SIG-M5 (cell line): ENCODE measurements at places on chromosomes 4 and X.

DNA sequence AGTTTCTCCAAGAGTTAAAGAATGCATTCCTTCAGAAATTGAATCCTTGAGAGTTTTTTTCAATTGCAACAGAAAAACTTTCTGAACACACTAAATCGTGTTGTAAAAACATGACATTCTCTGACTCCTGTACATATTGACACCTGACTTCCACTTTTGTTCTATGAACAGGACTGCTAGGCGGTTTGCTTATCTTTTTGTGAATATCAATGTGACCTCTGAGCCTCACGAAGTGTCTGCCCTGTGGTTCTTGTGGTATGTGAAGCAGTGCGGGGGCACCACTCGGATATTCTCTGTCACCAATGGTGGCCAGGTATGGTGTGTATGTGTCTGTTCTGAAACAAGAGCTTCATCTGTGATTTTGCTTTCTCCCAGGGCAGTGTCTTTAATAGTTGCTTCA, 71.9 kb downstream of the MAOA start:
- no peak for DNase-seq

- DNase-seq = no peak
These were observed 36.0 kb upstream of the MGST2 start for GRCh38 chr4:139629436-139630125.

GRCh38 chr4:109548655-109549054, 11.4 kb upstream of the MCUB start:
- DNase-seq = no peak

DNA sequence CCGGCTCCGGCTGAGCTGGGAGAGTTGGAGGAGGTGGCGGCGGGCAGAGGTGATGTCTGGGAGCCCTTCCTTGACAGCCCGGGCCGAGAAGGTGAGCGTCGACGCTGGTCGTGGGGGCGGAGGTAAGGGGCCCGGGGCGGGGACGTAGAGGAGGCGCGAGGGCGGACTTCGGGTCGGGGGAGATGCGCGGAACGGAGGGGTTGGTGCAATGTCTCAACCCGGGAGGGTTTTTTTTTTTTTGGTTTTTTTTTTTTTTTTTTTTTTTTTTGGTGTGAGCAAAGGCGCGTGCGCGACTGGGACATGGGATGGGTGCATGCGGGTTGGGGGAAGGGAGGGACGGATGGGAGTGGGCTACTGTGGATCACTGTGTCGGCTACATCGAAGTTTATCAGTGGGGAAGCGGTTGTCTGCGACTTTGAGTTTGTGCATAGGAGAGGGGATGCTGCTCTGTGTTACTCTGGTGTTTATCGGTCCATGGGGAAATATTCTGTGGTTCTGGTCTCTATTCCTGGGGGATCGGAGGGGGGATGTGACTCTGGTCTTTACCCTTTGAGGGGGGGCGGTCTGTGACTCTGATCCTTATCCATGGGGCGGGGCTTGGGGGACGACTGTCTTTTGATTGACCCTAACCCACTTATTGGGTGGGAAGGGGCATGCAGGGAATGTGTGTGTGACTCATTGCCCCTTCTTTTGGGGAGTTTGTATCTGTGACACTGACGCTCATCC, 537 bp downstream of the RBM10 start:
- DNase-seq = no peak

DNA sequence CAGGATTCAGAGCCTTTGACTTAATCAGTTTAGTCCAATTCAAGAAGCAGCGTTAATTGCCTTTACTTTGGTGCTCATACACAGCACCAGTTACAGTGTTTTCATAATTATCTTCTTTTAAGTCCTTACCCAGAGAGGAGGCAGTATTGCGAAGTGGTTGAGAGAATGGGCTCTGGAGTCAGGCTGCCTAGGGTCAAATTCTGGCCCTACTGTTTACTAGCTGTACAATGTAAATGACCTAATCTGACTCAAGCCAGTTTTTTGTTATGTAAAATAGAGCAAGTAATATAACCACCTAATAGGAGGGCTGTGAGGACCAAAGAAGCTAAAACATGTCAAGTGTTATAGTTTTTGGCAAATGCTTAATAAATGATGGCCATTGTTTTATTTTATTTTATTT, 27.6 kb downstream of the WDR44 start:
- no peak for DNase-seq

DNA sequence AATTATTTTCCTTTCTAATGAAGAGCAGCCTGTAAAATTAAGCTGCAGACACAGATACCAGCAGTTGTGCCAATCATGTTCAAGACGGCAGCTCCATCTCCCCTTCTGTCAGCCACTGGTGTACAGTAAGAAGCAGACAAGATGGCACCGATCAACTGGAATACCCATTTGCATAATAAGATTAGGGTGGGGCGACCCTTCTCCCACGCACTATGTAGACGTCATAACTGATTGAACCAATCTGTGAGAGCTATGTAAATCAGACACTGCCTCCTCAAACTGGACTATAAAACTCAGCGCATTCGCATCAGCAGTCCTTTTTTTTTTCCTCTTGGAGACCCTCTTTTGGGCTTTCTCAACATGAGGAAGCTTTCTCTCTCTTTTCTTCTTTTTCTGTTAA, 40.4 kb upstream of the INTS6L start:
- DNase-seq = no peak

GRCh38 chr4:81470456-81471297, 1.0 kb downstream of the RASGEF1B start:
- no peak for DNase-seq

- no peak for DNase-seq
These were observed 79.2 kb downstream of the RTL5 start for GRCh38 chrX:72052415-72053090.

GRCh38 chr4:102867278-102868152, 1.3 kb upstream of the CISD2 start:
- no peak for DNase-seq

DNA sequence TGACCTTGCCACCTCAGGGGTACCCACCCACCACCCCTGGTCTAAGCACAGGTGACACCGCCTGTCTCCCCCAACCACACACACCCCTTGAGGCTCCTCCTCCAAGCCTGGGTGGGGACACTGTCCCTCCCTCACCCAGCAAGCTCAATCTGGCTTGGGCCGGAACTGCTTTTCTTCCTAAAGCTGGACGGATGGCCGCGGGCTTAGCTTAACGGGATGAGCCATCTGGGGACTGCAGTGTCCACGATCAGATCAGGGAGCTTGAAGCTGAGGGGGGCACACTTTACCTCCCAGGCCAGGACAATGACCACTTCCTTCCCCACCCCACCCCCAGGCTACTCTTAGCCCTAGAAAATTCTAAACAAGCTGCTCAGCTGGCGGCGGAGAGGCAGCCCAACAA, 1.0 kb upstream of the SLC6A8 start:
- DNase-seq = no peak

GRCh38 chr4:168724243-168724642, 227.4 kb downstream of the PALLD start:
- no peak for DNase-seq

- DNase-seq = no peak
These were observed 388.7 kb downstream of the FAT4 start for GRCh38 chr4:125703443-125703842.

- no peak for DNase-seq
These were observed 6.5 kb downstream of the PQBP1 start for GRCh38 chrX:48904180-48904579.

GRCh38 chrX:128807367-128807766, 715.9 kb downstream of the SMARCA1 start:
- DNase-seq = no peak

DNA sequence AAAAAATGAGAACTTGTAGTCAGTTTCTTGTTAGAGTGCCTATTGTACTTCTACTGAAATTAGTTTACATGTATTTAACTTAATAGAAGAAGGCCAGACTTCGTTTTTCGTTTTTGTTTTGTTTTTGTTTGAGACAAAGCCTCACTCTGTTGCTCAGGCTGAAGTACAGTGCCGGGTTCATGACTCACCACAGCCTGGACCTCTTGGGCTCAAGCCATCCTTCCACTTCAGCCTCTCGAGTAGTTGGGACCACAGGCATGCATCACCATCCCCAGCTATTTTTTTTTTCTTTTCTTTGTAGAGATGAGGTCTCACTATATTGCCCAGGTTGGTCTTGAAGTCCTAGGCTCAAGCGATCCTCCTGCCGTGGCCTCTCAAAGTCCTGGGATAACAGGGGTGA, 793.9 kb downstream of the ADGRL3 start:
- no peak for DNase-seq

DNA sequence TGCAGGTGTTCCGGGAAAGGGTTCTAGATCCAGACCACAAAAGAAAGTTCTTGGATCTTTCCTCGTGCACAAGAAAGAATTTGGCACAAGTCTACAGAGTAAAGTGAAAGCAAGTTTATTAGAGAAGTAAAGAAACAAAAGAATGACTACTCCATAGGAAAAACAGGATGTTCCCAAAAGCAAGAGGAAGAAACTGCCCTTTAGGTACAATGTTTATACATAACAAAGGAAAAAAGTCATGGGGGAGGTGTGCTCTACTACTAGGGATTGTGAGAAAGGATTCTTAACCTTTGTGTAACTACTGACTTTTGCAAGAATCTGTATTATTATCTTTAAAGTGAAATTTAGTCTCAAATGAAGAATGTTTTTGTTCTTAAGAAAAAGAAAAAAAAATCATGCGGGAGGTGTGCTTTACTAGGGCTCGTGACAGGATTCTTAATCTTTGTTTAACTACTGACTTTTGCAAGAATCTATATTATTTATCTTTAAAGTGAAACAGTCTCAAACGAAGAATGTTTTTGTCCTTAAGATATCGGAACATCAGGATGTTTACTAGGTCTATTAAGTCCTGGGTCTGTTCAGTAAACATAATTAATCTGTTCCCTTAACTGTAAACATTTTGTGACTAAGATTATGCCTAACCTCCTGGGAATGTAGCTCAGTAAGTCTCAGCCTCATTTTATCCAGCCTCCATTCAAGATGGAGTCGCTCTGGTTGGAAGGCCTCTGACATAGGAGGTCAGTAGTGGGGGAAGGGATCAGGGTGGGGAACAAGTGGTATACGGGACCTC, 110.4 kb upstream of the BEND4 start:
- no peak for DNase-seq

- no peak for DNase-seq
These were observed 6.9 kb downstream of the MTMR1 start for GRCh38 chrX:150700107-150700506.
